Renal cortical epithelial cell (primary cell): ENCODE measurements at places on chromosomes 1 and 21.
A peak's percentile ranks its signal among the peaks of the same experiment; 100 is the strongest.

DNA sequence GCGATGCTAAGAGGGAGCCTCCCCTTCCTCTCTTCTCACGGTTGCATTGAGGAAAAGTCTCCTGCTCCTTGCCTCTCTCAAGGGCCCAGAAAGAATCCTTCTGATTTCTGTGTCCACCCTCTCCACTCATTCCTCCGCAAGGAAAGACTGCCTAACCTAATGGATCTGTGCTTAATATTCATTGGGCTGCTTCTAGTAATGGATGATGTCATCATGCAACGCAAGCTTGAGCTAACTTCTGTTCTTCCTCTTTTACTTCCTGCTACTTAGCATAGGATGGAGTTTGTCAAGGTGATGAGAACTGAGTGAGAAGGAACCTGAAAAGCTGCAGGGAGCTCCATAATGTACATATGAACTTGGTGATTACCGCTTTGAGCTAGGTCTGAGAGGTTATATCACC, 35.2 kb upstream of the HMGB4 start:
- DNase-seq, result no peak

DNA sequence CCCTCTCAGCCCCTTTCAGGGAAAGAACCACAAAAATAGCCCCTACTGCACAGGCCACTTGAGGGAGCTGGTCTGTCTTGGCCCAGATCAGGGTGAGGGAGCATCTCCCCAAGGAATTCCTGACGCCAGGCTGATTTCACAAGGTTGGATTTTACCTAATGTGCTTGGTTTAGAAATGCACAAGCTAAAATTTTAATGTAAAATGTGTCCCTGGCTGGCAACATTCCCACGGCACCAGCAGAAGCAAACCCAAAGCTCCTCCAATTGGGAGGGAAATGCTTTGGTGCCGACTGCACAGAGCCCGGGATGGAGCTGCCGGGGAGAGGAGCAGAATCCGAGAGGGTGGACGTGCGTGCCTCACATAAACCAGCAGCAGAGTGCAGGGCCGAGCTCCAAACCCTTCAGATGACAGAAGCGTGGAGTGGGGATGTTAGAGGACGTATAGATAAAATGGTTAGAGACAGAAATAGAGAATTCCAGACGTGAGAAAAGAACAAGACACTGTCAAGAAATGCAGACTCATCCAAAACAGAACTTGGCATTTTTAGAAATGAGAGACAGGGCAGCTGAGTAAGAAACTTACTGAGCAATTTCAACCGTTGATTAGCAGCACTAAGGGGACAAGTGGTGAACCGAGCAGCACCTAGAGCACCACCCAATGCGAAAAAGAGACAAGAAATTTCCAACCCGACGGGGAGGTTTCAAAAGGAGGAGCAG, 41.6 kb upstream of the TMEM52 start:
- DNase-seq, result no peak

DNA sequence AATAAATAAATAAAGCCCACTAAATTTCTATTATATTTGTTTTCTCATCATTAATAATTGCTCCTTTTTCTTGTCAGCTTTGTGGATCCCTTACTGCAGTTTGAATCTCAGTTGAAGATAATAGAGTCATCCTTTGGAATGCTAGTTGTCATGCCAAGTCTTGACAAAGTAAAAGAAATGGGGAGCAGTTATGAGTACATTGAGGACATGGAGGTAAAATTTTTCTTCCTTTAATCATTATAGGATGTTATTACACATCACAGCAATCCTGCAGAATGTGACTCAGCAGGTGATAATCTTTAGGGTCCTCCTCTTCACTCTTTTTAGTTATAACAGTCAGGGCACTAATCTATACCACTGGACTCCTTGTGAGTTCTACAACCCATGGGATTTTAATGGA, 24.1 kb downstream of the MROH9 start:
- no peak for DNase-seq

DNA sequence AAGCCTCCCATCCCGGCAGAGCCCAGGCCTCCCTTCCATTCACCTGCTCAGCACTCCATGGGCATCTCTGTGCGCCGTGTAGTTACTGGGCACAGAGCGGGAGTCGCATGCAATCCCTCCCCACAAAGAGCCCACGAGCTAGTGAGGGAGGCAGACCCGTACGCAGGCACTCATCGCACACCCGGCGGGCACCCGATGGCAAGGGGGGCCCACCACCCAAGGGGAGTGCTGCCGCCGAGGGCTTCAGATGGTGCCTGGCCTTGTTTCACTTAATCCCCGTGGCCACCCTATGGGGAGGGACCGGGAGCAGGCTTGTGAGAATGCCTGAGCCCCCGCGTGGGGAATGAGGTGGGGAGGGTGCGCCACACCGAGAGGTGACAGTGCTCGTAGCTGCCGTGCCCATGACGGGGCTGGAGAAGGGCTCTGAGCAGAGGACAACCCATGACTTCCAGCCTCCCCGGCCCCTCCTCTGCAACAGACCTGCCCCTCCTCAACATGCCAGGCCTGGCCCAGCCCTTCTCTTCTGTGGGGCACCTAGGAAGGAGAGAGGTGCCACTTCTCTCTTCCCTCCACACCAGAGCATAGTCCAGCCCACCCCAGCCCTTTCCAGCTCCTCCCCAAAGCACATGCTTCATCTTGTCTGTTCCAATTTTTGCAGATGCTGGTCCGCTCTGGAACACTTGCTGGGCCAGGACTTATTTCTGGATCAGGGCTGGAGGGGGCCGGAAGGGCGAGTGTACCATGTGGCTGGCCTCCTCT, 30.2 kb upstream of the SELENON start:
- no peak for DNase-seq

GRCh38 chr1:89719502-89720306, 86.8 kb downstream of the LRRC8C start:
- DNase-seq, result peak; percentile 35

DNA sequence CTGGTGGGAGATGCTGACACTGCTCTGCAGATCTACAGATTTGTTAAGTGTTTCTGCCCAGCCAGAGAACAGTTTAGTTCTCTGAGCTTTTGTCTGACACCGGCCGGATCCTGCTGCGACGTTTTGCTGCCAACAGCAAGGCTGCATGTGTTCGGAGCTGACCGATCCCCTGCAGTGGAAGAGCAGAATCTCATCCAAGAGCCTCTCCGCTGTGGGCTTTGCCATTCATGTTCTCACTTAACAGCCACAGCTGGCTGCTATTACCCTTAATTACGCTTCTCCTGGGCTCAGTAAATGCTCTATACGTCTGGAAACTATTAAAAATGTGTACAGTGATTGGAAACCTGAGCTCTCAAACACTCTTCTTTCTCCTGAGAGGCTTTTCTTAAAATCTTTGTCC, 105.3 kb downstream of the BCAR3 start:
- no peak for DNase-seq

GRCh38 chr1:61173118-61173517, 90.8 kb downstream of the NFIA start:
- no peak for DNase-seq

GRCh38 chr1:198620951-198621824, 17.7 kb upstream of the PTPRC start:
- DNase-seq, result peak; percentile 96

GRCh38 chr1:115725600-115725999, 42.9 kb downstream of the CASQ2 start:
- DNase-seq, result peak; percentile 26

- no peak for DNase-seq
Observed at GRCh38 chr1:9494936-9495758, 44.1 kb upstream of the SLC25A33 start.

- no peak for DNase-seq
Observed at GRCh38 chr1:87045761-87046304, 131.4 kb downstream of the HS2ST1 start.

DNA sequence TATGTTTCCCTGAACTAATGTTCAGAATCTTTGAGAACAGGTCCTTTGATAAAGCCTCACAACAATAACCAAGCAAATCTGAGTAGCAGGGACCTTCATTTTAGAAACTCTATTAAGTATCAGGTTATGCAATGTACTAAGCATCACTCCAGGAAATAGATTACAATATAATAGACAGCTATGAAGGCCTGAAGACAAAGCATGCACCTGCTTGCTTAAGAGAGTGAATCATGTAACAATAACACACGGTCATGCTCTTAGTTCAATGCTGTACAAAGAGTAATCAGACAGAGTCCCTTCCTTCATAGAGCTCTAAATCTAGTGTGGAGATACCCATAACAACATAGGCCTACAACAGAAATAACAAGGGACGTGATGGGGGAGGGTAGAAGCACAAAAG, 8.1 kb upstream of the CMPK1 start:
- peak; percentile 84 for DNase-seq

DNA sequence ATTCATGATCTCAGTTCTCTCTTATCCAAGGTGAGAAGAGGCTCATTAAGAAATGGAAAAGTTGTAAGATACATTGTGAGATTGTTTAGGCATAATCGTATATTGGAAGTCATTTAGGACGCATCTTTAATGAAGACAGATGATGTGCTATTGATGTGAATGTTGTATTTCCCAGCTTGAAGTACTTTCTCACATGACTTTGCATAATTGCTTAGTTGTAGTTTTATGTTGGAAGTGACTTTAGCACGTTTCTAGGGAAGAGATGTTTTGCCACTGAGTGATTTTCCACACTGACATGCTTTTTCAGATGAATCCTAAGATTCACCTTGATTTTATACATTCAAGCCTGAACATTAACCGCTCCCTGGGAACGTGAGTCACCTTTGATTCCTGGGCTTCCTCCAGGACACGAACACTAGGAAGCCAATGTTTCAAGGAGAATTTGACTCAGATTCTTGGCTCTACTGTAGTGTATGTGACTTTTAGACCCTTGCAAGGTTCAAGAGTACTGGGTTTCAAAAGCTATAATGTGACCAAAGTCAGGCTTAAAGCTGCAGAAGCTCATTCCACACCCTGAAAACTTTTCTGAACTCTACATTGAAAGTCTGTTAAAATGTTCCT, 27.9 kb downstream of the ANGEL2 start:
- DNase-seq, result peak; percentile 57

GRCh38 chr21:35476621-35477395, 427.7 kb upstream of the RUNX1 start:
- peak; percentile 33 for DNase-seq

GRCh38 chr1:80673935-80674597, 1126.7 kb upstream of the ADGRL2 start:
- DNase-seq, result peak; percentile 27

DNA sequence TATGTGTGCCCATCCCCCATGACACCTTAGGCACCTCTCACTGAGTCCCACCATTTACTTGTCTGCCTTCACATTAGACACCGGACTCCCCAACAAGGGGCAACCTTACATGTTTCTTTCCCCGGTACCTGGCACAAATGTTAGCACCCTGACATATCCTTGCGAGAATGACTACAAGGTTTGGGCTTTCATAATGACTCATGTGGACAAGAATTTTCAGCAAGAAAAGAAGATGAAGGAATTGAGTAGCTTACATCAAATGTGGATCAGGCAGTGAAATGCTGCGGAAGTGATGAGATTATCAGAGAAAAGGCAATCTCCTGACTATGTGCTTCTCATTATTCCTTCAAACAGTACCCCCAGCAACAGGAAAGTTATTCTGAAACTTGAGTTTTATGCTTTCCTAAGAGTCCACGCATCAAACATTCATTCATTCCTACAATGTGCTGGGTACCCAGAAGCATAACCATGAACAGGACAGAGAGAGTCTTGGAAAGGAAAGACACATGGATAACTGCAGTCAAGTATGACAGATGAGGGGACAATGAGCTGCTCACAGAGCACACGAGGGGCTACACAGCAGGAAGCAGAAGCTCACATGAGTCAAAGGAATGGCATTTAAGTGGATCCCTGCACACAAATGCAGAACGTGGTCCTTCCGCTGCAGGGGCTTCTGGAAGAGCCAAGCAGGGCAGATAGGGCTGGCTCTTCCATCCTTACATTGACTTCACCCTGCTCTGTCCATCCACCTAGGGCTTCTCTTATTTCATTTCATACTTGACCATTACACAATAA, 112.1 kb downstream of the PCNX2 start:
- DNase-seq, result peak; percentile 38

DNA sequence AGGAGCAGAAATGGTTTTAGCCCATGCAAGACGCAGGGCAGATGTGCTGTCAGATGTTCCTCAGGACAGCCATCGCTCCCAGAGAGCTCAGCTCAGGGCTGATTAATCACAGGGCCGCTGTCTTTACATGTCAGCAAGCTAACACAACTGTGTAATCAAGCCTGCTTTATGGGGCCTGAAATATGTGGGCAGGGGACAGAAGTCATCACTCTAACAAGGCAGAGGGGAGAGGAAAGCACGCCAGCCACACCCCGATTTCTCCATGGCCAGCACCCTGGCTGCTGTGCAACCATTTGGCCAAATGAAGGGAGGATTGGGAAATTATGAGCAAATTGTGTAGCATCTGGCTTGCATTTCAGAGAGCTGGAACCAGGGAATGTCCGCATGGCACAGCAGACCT, 368.8 kb downstream of the NPHP4 start:
- no peak for DNase-seq

DNA sequence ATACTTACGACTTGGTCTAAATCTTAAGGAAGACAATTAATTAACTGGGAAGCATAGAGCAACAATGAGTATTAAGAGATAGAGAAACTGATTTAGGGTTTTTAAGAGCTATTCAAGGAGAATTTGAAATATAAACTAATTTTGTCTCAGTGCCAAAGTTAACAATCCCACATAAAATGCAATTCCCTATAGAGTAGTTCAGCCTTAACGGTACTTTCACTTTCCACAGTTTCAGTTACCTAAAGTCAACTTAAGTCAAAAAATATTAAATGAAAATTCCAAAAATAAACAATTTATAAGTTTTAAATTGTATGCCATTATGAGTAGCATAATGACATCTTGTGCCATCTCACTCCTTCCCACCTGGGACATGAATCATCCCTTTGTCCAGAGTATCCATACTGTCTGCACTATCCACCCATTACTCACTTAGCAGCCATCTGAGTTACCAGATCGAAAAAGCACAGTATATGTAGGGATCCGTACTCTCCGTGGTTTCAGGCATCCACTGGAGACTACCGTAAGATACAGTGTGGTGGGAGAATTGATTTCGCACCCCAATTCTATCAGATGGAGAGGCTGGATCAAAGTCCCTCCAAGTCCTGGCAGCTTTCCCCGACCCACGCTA, 4.8 kb upstream of the SARS1 start:
- no peak for DNase-seq

DNA sequence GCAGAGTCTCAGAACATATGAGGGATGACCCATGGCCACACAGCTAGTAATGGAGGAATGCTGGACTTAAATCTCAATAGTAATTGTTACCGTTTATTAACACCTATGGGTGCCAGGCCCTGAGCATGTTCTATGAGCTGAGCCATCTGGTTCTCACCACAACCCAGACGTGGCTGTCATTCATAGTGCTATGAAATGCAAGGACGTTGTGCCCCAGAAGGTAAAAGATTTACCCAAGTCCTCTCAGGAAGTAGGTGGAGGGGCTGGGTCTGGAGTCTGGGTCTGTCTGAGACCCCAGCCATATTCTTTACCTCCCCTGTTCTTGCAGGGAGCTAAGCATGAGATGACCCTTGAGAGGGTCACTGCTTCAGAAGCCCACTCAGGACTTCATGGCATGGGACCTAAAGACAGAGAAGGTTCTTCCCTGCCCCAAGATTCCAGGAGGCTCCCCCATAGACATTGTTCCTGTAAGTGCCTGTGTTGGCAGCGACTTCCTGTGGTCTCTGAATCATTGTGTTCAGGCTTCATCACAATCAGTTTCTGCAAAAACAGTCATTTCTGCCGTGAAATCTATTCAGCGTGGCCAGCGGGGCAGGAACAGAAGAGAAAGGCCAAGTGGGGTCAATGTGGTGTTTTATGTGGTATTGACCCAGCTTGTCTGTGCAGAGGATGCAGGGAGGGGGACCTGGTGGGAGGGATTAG, 475.4 kb downstream of the PTPRU start:
- peak; percentile 98 for DNase-seq

- DNase-seq, result no peak
Observed at GRCh38 chr21:27315373-27315772, 348.5 kb upstream of the ADAMTS5 start.
